ENCODE measurements at places on chromosomes 7 and 10.

GRCh38 chr7:121153411-121153810, 164.9 kb downstream of the CPED1 start:
- DNase-seq = no peak

GRCh38 chr10:101529725-101530553, 58.1 kb downstream of the POLL start:
- no peak for DNase-seq

- no peak for DNase-seq
These were observed at the start of gene POM121L12 for GRCh38 chr7:53035499-53036412. POM121L12 (plus strand) TSS chr7:53035633; CDS start chr7:53035672, 39 bp downstream.

GRCh38 chr7:88500131-88500530, 193.4 kb upstream of the STEAP4 start:
- no peak for DNase-seq

DNA sequence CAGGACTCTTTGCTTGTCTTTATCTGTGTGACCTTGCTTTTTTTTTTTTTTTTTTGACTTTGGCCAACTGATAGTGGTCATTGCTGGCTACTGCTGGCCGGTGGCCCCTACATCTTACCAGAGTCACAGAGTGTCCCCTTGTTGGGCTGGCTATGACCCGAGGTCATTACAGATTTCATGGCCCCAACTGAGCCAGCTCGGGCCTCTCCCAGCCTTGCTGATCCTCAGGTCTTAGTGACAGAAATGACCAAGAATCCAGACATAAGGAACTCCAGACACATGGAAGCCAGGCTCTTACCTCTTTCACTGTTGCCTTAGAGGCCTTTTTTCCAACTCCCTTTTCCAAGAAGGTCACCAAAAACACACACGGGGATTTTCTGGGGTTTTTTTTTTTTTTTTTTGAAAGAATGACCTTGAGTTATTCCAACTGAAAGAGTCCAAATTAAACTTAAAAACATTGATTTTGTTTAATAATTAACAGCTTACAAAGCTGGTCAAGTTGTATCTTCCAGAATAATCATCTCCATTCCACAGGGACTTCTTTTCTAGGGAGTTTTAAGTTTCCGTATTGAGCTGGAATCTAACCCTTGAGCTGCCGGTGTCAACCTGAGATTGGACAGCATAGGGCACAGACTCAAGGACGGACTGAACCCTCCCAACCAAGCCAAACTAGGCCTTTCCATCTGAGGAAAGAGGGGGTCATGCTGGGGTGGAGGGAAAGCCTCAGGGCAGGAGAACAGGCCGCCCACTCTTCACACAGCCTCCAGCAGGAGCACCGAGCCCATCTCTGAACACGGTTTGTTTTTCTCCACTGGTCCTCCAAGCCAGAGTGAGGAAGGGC, 43.8 kb downstream of the PIK3AP1 start:
- DNase-seq = no peak

- no peak for DNase-seq
These were observed 46.6 kb downstream of the C1GALT1 start for GRCh38 chr7:7228967-7229366.

- peak; percentile 11 for DNase-seq
These were observed 5.0 kb downstream of the SEPTIN7 start for GRCh38 chr7:35805876-35806275.

GRCh38 chr7:2757361-2757903, 69.4 kb downstream of the AMZ1 start:
- DNase-seq = no peak

- peak; percentile 8 for DNase-seq
These were observed 231.3 kb upstream of the MKLN1 start for GRCh38 chr7:131096267-131096927.

GRCh38 chr10:101780818-101781654, 2.2 kb downstream of the NPM3 start:
- peak; percentile 78 for DNase-seq

GRCh38 chr7:25122373-25122772, 2.7 kb downstream of the CYCS start:
- no peak for DNase-seq

DNA sequence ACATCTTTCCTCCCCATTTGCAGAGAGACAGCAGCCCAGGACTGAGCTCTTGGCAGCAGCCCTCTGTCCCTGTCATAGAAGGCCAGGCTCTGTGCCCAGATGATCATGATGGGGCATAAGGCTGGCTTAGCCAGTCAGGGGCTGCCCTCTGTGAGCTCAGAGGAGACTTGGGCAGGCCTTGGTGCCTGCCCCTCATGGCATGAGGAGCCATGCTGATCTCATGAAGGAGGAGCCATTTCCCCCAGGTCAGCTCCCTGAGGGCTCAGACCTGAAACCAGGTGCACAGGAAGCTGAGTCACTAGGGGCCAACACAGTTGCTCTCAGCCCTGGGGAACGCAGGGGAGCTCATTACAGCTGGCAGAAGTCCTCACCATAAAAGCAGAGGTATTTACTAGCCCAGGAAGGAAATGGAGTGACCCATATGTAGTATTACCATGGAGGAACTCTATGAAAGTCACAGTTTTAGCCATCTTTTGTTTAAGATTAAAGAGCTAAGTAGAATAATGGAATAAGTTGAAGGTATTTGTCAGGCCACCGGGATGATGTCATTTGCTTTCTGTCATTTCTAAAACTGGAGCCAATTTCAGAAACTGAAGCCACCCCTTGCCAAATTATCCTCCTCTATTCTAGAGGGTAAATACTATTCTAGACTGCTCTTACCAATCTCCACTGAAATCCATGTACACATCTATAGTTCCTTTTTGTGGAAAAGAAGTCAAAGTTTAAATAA, 362.4 kb upstream of the ZNF32 start:
- DNase-seq = no peak

DNA sequence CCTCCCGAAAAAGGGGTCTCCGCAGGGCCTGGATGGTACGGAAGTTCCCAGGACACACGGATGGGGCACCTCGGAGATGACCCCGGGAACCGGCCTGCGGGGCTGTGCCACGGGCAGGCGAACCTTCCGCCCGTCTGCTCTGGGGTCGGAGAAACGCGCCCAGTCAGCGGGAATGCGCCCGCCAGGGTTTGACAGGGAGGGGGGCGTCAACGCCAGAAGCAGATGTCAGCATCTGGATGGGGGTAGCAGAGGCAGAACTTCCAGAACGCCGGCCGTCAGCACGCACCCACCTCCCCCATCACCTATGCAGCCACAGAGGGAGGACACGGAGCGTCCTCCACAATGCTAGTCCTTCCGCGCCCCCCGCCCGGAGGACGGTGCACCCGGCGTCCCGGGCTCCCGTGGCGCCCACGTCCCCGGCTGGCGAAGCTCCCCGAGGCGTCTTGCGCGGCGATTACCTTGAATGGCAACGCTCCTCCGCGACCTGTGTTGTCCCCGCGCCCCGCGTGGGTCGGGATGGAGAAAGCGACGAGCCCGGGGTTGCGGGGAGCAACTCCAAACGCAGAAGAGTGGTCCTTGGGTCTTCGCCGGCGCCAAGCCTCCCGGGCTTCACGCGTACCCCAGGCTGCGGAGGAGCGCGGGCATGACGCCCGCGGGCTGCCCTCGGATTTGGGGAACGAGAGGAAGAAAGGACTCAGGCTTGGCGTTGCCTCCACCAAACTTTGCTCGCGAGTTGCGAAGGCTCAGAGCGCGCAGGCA, 561 bp downstream of the FGFR2 start:
- no peak for DNase-seq

DNA sequence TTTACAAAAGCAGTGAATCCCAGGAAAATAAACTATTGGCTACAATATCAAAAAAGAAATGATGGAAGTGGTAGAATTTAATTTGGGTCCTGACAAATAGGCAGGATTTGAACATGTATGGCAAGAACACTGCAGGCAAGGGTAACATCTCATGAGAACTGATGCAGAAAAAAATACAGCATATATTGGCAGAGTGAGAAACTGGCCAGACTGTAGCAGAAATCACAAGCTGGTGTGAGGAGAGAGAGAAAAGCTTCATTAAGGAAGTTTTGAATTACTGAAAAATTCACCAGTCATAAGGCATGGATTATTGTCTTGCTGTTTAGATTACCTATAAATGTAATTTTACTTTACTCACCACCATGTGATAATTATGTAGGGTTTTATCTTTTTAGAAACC, 77.4 kb downstream of the ZEB1 start:
- DNase-seq = no peak

- DNase-seq = no peak
These were observed 34.4 kb downstream of the UNC5B start for GRCh38 chr10:71246591-71247413.

- no peak for DNase-seq
These were observed 164.1 kb upstream of the RHEB start for GRCh38 chr7:151683615-151684407.

GRCh38 chr7:131722371-131722770, 165.9 kb upstream of the PODXL start:
- no peak for DNase-seq

DNA sequence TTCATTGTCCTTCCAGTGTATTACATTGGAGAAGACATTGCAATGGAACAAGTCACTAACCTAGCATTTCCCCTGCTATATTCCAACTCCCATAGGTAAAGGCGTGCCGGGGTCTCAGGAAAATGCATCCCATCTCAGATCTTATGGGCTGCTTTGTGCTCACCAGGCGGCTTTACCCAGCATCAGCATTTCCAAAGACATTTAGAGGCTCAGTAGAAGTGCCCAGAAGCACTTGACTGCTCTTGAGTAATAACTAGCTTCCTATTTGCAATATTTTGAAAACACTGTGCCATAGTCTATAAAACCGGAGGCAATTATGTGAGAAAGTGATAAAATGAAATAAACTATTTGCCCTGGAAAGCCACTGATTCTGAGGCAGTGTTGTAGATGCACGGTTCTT, 415.0 kb upstream of the NPVF start:
- no peak for DNase-seq

GRCh38 chr7:35760143-35760745, 40.6 kb upstream of the SEPTIN7 start:
- DNase-seq = no peak

All from CD4-positive, alpha-beta T cell treated with Interleukin-12 subunit alpha and Interleukin-12 subunit beta, for 1 hour (primary cell).